ENCODE measurements at places on chromosomes 5 and 9.

DNA sequence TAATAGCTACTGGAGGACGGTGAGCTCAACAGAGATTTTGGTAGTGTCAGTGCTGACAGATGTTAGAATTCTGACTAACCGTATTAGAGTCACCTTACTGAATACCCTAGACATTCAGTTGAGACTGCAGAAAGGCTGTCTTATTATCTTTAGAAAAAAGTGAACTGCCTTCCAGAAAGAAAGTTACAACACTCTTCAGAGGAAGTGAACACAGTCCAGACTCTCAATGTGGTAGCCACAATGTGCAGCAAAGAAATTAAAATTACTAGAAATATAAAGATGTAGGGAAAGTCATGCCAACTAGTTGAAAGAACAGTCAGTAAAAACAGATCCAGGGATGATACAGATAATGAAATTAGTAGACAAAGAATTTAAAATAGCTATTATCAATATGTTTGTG lies 47.1 kb upstream of the COL15A1 start:
- no peak for DNase-seq

DNA sequence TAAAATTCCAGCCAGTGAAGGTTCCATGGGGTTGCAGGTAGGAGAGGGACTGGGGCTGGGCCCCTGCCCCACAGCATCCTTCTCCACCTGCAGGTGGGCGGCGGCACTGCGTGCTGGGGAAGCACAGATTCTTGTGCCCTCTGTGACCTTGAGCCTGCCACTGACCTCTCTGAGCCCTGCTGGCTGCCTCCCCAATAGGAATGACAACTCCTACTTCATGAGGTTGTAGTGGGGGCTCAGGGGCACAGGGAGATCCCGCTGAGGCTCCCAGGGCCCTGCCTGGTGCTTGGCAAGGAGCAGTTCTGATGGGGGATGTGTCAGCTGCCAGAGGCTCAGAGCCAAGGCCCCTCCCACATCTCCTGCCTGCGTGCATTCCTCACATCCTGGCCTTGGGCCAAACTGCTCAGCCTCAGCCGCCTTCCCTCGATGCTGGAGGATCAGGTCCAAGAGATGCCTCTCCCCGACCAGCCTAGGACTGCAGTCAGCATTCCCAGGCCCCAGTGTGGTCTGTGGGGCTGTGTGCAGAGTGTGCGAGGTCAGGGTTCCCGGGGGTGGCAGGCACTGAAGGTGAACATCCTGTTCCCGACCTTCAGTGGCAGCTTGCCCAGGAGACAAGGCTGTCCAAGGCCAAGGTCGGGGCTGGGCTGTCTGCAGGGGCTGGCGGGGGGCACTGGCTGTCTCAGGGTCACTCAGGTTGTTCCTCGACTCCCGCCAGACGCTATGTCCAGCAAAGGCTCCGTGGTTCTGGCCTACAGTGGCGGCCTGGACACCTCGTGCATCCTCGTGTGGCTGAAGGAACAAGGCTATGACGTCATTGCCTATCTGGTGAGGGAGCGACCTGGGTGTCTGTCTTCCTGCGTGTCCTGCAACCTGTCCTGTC lies 7.0 kb downstream of the ASS1 start:
- DNase-seq: peak; percentile 93

GRCh38 chr5:76371960-76372322 lies 31.1 kb upstream of the IQGAP2 start:
- no peak for DNase-seq

DNA sequence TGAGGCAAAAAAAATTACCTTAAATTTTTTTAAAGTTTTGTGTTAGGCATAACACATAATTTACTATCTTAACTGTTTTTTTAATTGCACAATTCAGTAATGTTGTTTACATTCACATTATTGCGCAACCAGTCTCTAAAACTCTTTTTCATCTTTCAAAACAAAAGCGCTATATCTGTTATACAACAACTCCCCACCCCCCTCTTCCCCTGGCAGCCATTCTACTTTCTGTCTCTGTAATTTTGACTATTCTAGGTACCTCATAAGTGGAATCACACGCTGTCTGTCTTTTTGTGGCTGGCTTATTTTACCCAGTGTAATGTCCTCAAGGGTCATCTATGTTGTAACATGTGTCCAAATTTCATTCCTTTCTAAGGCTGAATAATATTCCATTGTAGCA lies 241.5 kb upstream of the DMRT1 start:
- DNase-seq: no peak

GRCh38 chr5:41482715-41483114 lies 27.7 kb downstream of the PLCXD3 start:
- DNase-seq: no peak

DNA sequence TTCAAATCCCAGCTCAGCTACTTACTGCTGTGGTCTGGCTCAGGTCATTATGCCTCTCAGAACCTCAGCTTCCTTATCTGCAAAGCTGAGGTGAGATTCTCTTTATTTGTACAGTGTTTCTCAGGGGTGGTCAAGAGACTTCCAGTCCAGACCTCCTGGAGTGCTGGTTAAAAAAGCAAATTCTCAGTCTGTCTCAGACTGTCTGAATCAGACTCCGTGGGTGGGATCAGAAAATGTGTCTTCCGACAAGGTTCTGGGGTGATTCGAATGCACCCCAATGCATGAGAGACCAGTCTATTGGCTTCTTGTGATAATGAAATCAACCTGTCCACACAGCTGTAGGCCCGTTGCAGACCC lies 137.7 kb upstream of the SMIM23 start:
- DNase-seq: no peak

DNA sequence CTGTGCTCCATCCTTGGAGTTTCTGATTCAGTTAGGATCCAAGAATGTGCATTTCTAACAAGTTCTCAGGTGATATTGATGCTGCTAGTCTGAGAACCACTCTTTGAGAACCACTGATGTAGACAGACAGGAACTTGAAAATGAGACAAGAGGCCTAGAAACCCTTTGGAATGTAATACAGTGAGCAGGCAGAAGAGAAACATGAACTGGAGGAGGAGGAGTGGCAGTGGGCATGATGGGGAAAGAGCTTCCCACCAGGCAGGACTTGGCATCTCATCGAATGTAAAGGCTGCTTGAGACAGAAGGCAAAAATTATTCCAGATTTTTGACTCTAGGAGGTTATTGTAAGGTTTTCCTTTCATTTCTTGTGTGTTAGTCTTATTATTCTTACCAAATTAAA lies 295.8 kb upstream of the SGCD start:
- DNase-seq: no peak

- DNase-seq: no peak
Measured at GRCh38 chr9:130341839-130342713, 76.5 kb downstream of the HMCN2 start.

DNA sequence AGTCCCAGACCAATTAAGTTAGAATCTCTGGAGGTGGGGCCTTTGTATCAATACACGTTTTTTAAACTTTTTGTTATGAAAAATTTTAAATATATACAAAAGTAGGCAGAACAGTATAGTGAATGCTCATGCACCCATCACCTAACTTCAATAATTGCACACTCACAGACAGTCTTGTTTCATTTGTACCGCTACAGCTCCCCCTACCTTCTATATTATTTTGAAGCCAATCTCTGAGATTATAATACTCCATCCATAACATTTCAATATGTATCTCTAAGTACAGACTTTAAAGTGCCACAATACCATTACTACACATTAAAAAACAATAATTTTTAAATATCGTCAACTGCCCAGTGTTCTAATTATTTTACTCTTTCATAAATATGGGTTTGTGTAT lies 32.9 kb downstream of the ISL1 start:
- DNase-seq: no peak

GRCh38 chr5:107724642-107725041 lies 53.9 kb upstream of the EFNA5 start:
- no peak for DNase-seq

DNA sequence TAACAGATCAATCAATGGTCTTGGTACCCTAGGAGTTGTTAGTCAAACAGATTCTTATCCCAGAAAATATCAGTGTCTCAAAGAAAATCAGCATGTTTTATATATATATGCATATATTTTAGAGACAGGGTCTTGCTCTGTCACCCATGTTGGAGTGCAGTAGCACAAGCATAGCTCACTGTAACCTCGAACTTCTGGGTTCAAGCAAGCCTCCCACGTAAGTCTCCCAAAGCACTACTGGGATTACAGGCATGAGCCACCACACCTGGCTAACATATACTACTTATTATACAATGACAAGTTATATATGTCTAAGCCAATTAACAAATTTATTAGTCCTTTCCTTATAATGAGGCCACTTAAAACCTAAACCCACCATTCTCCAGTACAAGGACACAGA lies 10.4 kb downstream of the RAB14 start:
- DNase-seq: no peak

GRCh38 chr9:101457003-101457402 lies 21.4 kb upstream of the ALDOB start:
- no peak for DNase-seq

- no peak for DNase-seq
Measured at GRCh38 chr9:119588874-119589744, 219.9 kb upstream of the BRINP1 start.

GRCh38 chr5:67283275-67283987 lies 86.8 kb upstream of the CD180 start:
- DNase-seq: no peak
